ENCODE measurements at places on chromosomes 7 and 10.

GRCh38 chr10:51422311-51423120 lies 276.9 kb downstream of the CSTF2T start:
- DNase-seq: no peak

GRCh38 chr10:62637249-62638061 lies 167.1 kb upstream of the ADO start:
- DNase-seq: no peak

DNA sequence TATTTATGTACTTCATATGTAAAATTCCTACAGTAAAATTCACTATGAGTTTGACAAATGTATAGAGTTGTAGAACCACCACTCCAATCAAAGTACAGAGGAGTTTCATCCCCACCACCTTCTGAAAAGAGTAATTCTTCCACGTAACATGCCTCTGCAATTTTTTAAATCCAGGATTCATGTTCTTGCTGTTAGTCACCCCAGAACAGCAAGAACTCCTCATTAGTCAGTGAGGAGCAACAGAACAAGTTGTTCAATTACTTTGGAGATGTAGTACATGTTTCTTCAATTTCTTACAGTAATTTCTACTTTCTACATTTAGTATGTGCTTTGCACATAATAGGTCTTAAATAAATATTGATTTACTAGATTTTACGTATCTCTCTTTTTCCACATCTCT lies 248.1 kb downstream of the ABCA13 start:
- DNase-seq: no peak

GRCh38 chr7:2571409-2571808 lies 12.6 kb downstream of the IQCE start:
- DNase-seq: no peak

Data from SIG-M5 (cell line).